Tibial nerve (tissue), 4 donors: ENCODE measurements at places on chromosomes 12 and 14. TPM values are rescaled to one million over a fixed set of nuclear protein-coding genes. Genes with fewer than 3 reads are reported as not detected.

- H3K27ac ChIP-seq: no peak overlapping the region
- H3K27me3 ChIP-seq: no peaks in the 10 kb centered on the region
- H3K4me3 ChIP-seq: no peak overlapping the region
- peaks cover 28% of the 10 kb centered on the region for H3K36me3 ChIP-seq
- no peaks in the 10 kb centered on the region for H3K4me1 ChIP-seq
Observed at GRCh38 chr14:67111022-67111421, 78.2 kb upstream of the GARIN2 start.

DNA sequence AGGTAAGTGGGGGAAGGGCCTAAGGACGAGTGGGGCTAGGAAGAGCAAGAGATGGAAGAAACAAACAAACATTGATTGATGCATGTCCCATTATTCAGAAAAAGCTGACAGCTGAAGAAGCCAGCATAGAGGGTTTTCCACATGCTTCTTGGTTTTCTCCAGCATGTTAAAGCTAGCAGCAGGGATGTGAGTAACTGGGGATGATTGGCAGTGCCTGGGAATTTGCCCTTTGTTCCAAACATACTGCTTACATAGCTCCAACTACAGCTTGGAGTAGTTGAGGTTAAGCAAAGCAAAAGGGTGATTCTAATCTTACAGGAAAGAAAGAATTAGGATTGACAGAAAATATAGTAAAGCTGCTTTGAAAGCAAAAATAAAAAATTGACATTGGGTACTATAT lies 68.0 kb upstream of the IFNG-AS1 start:
- no peak overlapping the region for H3K27ac ChIP-seq
- H3K4me1 ChIP-seq: no peaks in the 10 kb centered on the region
- H3K27me3 ChIP-seq: no peaks in the 10 kb centered on the region
- H3K36me3 ChIP-seq: no peaks in the 10 kb centered on the region
- no peak for DNase-seq

The LALBA gene
- not detected for total RNA-seq

- DNase-seq: no peak
- H3K27me3 ChIP-seq: no peaks in the 10 kb centered on the region
- H3K36me3 ChIP-seq: no peaks in the 10 kb centered on the region
Observed at GRCh38 chr14:20775043-20775442, 6.0 kb upstream of the RNASE6 start.
